Activated naive CD4-positive, alpha-beta T cell (primary cell): ENCODE measurements at places on chromosomes 2 and 18.

DNA sequence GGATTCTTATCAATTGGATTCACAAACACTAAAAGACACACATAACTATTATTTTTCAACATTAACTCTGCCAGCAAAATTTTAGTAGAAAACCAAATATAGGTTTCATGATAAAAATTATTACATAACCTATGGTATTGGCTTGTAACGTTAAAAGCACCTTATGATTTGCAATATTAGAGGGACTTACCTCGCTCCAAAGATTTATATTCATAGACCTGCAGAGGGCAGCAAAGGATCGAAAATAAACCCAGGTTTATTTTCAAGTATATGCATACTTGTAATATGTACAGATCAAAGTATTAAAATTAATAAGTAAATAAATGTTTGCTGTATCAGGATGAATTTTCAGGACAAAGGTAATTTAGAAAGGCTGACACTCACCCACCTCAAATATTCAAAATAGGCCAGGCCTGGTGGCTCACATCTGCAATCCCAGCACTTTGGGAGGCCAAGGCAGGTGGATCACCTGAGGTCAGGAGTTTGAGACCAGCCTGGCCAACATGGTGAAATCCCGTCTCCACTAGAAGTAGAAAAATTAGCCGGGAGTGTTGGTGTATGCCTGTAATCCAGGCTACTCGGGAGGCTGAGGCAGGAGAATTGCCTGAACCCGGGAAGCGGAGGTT, 45.3 kb downstream of the LRPPRC start:
- no peak for DNase-seq

- DNase-seq, result no peak
Observed at GRCh38 chr2:44328750-44329149, 32.5 kb downstream of the PREPL start.

GRCh38 chr2:153027533-153027932, 309.1 kb downstream of the ARL6IP6 start:
- no peak for DNase-seq

DNA sequence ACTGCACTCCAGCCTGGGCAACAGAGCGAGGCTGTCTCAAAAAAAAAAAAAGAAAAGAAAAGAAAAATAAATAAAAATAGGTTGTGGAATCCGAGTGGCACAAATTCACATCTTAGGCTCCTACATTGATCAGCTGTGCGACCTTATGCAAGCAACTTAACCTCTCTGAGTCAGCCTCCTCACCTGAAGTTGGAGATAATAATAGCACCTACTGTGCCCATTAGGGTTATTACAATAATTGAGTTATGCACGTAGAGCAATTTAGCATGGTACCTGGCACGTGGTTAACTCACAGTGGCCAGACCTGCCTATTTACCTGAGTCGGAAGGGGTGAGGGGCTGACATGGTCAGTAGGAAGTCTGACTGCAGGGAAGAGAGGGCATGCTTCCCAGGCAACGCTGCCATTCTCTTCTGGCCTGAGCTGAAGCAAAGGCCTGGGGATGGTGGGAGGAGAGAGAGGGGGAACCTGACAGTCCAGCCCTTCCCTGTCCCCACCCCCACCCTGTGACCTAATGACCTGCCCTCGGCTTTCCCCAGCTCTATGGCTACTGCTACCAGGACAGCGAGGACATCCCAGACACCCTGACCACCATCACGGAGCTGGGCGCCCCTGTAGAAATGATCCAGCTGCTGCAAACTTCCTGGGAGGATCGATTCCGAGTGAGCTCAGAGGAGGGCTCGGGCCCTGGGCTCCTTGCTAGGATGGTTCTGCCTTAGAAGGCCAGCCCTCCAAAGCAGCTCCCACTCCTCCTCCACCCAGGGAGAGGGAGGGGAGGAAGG, 5.1 kb downstream of the PKDCC start:
- DNase-seq, result no peak

DNA sequence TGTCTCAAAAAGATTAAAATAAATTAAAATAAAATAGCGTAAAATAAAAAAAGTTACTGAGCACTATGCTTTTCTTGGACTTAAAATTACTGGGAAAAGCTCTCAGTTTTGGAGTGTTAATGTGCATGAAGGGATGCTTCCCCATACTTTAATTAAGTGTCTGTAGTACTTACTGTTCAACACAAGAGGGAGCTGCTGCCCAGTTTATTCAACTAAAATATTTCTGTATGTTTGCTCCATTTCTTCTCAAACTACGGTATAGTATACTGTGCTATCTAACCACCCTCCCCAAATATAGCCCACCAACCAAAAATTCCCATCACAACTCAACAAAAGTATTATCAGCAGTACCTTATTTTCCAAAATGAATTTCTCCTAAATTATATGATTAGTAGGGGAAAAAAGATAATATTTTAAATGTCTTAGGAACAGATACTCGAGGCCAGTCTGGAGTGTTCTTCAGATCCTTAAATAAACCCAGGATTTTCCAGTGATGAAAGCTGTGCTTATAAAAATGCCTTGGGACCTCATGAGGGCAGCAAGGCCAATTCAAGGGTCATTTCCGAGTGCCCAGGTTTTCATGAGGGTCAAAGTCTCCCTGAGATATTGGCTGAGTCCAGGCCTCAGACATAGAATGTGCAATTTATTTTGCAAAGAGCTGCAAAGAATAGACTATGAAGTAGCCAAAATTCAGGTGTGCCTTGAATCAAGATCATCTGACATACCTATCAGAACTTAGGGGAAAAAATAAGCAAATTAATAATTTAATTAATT, 64.1 kb downstream of the CHRNA1 start:
- DNase-seq, result no peak

- DNase-seq, result no peak
Observed at GRCh38 chr2:127027715-127028114, 79.2 kb downstream of the BIN1 start.

DNA sequence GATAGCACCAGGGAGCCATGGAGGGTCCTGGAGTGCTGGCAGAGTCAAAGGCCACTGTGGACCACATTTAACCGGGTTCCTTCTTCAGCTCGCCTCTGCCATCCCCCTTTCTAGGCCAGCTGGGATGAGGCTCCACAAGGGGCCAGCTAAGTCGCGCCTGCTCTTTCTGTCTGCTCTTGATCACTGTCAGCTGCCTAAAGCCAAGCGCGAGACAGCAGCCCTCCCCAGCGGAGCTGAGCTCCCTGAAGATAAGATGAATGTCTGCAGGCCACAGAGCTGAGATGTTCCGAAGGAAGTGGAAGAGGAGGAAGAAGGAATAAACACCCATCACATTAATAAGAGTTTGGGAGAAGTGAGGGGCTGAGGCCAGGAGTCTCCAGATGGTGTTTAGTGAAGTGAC, 99.6 kb downstream of the CELF4 start:
- no peak for DNase-seq

GRCh38 chr2:36352701-36353100, 2.9 kb upstream of the CRIM1 start:
- DNase-seq, result no peak

DNA sequence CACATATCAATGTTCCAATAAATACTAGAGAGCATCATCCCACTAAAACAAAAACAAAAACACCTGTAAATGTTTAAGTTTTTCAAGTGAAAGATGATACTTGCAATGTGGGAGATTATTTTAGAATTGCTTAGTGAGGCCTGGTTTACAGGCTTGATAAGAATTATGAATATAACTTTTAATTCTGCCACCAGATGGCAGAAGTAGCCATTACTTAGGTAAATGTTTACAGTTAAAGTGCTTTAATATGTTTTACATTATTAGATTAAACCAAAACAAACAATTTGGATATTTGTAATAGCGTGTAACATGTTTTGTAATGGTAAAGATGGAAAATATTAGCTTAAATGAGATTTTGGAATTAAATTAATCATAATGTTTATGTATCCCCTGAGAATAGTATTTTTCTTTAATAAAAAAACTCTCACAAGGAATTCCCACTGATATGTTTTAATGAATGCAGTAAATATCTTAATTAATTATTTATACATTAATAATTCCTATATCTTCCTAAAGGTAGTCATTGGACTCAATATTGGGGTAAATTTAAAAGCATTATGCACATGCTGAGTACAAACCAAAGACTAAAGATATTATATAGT, 522.0 kb downstream of the SPAG16 start:
- DNase-seq, result no peak

DNA sequence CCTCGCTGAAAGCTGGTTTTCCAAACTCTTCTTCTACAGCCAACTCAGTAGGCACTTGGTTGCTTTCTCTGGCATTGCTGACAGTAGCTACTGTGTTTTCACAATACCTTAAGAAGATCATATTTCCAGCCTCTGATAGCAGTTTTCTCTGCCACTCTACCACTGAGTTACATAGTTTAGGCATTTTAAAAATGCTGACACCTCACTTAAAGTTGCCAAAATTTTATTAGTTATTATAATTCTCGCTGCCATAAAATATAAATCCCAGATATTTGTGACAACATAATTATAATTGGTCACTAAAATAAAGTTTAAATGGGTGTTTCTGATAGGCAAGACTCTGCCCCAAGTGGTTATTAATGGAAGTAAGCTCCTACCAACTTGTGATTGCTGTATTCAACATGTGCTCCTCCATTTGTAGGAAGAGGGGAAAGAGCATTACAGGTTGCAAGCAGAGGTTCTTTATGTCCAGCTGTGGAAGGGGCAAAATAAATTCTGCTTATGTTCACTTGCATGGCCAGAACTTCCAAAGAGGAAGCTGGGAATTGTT, 1202.8 kb downstream of the CNTNAP5 start:
- DNase-seq, result no peak

DNA sequence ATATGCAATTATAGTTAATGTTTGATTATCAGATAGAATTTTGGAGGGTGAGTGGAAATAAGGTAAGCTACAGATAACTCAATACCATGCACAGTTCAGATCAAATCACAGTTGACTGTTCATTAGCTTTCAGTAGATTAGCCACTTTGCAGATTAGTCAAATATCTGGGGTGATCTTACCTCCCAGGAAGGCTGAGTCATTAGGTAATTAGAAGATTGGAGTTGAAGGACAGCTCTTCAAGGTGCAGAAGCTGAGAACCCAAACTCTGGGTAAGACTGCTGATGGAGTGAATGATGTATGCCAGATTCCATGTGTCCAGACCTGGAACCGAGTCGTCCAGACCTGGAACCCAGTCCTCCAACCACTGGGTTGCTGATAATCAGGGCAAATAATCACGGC, 262.8 kb upstream of the UBE2E3 start:
- DNase-seq, result no peak
